Astrocyte of the spinal cord (primary cell): ENCODE measurements at places on chromosomes 13 and 19.
A peak's percentile ranks its signal among the peaks of the same experiment; 100 is the strongest.

GRCh38 chr19:3771000-3771905 is 775 bp downstream of the RAX2 start:
- DNase-seq, result no peak

DNA sequence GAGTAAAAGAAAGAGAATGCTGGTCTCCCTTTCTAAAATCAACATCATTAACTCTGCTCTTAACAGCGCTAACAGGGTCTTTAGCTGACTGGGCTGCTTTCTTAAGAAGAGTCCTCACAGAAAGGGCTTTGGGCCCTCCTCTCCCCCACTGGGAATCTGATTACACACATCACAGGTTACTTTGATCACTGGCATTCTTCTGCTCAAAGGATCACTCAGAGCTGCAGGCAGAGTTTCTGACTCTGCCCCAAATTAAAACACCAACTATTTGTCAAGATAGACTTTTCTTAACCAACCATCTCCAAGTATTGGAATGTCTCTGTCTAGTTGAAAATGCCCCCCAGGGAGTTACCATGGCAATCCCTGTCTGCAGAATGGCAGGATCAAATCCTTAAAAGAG is 31.1 kb upstream of the SIAH3 start:
- no peak for DNase-seq

GRCh38 chr13:32121316-32121715 is 89.7 kb downstream of the FRY start:
- no peak for DNase-seq

- peak; percentile 98 for DNase-seq
Measured at GRCh38 chr19:611481-611868, 21.8 kb downstream of the HCN2 start.

GRCh38 chr13:93847162-93847561 is 620.6 kb downstream of the GPC6 start:
- DNase-seq, result peak; percentile 80

- no peak for DNase-seq
Measured at GRCh38 chr19:35861640-35862160, 5.0 kb downstream of the KIRREL2 start.

- no peak for DNase-seq
Measured at GRCh38 chr19:11767633-11768133, 883 bp downstream of the ZNF441 start.

GRCh38 chr13:76387566-76387965 is 498.6 kb downstream of the KCTD12 start:
- no peak for DNase-seq

DNA sequence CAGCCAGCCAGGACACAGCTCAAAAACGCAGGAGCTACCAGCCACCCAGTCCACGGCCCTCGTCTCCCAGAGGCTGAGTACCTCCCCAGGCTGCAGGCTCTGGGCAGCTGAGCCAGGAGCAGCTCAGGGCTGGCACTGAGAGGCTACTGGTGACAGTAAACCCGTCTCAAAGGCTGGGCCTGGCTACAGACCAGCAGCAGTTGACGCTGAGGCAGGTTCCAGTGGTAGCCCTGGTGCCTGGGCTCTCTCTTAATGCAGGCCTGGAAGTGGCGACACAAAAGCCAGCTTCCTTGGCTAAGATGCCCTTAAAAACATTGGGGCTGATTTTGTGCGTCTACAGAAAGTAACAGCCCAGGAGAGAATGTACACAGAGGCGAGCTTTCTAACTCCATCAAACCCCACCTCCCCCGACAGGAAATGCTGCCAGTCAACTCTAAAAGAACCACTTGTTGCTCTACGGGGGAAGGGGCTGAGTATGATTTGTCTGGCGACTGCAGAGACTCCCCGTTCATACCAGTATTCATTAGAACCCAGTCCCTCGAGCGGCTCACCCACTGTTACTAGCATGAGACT is 126.3 kb downstream of the STK24 start:
- DNase-seq, result peak; percentile 29

- DNase-seq, result peak; percentile 9
Measured at GRCh38 chr13:34308725-34309124, 490.8 kb downstream of the RFC3 start.

DNA sequence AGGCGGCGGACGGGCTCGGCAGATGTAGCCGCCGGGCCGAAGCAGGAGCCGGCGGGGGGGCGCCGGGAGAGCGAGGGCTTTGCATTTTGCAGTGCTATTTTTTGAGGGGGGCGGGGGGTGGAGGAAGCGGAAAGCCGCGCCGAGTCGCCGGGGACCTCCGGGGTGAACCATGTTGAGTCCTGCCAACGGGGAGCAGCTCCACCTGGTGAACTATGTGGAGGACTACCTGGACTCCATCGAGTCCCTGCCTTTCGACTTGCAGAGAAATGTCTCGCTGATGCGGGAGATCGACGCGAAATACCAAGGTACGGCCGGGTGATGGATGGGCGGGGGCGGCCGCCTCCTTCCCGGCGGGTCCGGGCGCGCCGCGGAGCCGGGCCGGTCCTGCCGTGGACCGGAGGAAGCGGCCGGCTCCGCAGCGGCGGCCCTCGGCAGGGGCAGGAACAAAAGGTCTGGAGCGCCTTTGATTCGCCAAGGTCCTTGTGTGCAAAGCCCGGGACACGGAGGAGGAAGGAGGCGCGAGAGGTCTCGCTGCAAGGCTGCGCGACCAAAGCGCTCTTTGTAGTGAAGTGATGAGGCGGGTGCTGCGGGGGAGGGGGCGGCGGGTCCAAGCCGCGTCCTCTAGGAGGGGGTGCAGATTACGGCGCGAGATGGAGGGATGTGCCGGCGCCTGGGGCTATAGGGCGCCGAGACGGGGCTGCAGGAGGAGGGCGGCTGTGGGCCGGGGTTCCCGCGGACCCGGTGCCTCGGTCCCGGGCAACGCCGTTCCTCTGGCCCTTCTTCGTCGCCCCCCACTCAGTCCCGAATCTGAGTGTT is 689 bp downstream of the ING1 start:
- peak; percentile 39 for DNase-seq

DNA sequence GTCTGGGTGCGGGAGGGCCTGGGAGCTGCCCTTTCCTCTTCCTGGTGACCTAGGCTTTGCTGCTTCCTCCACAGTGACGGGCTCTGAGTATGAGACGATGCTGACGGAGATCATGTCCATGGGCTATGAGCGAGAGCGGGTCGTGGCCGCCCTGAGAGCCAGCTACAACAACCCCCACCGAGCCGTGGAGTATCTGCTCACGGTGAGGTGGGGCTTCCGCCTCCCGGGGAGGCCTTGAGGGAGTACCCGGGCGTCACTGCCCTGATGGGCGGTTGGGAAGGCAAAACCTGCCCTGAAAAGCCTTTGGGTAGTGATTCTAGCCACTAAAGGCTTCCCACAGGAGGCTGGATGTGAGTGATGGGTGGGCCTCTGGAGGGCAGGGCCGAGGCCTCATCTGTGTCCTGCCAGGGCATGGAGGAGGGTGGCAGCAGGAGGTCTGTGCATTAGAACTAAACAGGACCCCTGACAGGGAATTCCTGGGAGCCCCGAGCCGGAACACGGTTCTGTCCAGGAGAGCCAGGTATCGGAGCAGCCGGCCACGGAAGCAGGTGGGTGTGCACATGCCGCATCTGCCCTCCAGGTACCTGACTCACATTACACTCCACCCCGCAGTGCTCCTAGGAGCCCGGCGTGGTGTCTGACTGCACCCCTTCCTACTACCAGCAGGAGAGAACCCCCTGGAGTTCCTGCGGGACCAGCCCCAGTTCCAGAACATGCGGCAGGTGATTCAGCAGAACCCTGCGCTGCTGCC is 3.1 kb downstream of the RAD23A start:
- no peak for DNase-seq

DNA sequence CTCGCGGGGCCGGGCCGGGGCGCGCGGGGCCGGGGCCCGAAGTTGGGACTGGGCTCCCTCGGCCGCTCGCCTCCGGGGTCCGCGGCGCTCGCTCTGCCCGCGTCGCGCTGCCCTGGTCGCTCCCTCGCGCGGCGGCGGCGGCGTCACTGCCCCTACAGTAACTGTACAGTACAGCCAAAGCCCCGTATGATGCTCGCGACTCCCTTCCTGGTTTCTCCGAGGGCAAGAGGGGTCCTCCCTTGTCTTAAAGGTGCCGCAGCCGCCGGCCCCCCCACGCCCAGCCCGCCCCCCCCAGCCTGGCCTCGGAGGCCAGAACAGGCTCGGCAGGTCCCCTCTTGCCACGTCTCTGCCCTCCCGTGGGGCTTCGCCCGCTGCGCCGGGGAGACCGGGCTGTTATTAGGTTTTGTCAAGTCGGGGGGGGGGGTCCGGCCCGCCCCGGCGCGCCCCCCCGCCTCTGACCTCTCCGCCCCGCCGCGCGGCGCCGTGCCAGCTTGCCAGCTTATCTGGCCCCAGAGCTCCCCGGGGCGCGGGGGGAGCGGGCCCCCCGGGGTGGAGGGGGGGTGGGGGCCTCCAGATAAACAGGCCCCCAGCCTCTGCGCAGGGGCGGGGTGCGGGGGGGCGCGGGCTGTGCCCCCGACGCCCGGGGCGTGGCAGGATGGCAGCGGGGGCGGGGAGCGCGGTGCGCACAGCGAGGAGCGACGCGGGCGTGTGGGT is at the start of gene ZBTB7A:
TSS of gene ZBTB7A (minus strand) at position 218 of the 714 bp plus-strand sequence. CDS start 11,667 bp downstream, outside the sequence.
- peak; percentile 59 for DNase-seq

- DNase-seq, result peak; percentile 7
Measured at GRCh38 chr13:43879755-43880181, at the start of gene LACC1. TSS of gene LACC1 (plus strand) at chr13:43879904. CDS start at chr13:43880986, 1,082 bp downstream.

DNA sequence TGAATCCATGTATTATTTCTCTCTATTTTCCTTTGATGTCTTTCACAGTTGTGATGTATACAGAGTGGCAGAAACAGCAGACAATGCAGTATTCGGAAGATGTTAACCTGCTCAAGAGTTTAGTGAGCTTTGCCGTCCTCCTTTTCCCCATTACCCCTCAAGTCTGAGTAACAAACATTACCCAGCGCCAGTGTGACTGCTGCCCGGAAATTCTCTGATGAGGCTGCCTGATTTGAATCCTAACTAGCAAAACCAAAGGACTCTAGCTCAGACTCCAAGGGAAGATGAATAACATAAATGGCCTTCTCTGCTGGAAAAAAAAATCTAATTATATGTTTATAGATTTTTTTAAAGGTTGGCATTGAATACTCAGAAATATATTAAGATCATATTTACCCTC is 247.3 kb upstream of the SOX21 start:
- no peak for DNase-seq

DNA sequence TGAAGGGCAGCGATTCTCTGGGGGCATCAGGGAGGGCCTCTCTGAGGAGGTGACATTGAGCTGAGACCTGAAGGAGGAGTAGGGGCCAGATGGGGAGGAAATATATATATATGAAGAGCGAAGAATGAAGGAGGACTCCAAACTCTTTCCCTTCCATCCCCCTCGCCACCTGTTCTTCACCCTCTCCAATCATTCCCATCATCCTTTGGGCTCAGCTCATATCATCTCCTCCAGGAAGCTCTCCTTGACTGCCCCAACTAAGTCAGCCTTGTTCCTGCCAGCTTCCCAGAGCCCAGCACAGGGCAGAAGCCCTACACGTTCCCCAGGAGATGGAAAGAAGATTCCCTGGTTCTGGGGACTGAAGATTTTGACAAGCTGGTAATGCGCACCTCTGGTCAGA is 33.0 kb upstream of the SEMA6B start:
- no peak for DNase-seq

DNA sequence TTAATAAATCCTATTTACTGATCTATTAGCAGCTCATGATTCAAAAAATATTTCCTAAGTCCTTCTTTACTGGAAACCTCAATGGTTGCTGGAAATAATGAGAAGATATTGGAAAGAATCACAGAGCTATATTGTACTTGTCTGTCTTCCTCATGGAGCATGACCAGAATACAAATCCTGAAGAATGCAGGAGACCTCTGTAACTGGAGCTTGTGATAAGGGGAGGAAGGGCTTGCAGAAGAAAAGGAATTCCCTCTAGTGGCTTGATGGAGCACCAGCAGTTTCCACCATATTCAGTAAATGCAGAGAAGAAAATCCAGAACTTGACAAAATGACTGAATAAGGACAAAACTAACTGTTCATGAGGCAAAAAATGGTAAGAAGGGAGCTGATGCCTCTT is 1333.1 kb downstream of the EFNB2 start:
- peak; percentile 61 for DNase-seq

GRCh38 chr19:29245215-29245614 is 32.3 kb upstream of the UQCRFS1 start:
- DNase-seq, result no peak

DNA sequence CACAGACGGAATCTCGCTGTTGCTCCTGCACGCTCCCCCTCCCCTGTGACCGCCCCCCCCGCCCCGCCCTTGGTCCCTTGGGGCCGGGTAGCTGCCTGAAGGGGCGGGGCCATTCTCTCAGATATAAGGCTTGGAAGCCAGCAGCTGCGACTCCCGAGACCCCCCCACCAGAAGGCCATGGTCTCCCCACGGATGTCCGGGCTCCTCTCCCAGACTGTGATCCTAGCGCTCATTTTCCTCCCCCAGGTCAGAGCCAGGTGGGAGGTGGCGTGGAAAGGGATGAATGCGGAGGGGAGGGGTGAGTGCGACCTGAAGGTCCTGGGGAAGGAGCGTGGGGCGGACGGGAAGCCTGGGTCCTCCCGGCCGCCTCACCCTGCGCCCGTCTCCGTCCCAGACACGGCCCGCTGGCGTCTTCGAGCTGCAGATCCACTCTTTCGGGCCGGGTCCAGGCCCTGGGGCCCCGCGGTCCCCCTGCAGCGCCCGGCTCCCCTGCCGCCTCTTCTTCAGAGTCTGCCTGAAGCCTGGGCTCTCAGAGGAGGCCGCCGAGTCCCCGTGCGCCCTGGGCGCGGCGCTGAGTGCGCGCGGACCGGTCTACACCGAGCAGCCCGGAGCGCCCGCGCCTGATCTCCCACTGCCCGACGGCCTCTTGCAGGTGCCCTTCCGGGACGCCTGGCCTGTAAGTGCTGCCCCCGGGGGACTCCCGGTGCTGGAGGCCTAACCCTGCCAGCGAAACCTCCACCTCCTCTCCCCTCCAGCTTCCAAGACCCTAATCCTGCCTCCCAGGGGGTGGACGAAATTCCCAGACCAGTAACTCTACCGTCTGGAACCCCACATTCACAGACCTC is at the start of gene DLL3:
TSS of gene DLL3 (plus strand) at position 150 of the 845 bp plus-strand sequence. CDS start at position 178, 28 bp downstream.
- DNase-seq, result no peak

DNA sequence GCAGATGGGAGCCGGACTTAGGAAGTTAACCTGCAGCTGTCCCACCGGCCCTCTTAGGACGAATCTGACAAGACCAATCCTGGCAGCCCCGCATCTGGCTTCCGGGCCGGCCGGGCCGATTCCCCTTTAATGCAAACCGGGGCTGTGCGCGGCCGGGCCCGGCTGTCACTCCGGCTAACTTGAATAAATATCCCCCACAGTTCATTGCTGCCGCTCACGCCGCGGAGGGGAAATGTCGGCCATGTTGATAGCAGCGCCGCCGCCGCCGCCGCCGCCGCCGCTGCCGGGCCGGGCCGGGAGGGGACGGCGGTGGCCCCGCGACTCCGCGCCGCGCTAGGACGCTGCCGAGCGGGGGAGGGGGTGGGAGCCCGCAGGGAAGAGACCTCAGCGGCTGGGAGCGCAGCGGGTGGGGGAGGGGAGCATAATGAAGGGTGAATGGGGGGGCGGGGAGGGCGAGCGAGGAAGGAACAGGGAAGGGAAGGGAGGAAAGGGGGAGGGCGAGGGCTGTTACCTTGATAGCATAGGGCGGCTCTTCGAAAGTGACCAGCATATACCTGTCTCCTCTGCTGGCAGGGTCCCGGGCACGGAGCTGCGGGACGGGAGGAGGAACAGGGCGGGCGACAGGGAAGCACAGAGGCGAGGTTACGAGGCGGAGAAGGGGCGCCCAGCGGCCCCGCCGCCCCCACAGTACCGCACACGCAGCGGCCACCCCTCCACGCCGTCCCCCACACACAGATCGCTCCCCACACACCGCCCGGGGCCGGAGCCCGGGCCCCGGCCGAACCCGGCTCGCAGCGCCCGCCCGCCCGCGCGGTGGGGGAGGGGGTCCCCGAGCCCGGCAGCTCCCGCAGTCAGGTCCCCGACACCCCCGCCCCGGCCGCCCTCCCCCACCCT is 1.1 kb downstream of the INTS6 start:
- peak; percentile 67 for DNase-seq

GRCh38 chr19:18379803-18380747 is 5.9 kb upstream of the GDF15 start:
- peak; percentile 82 for DNase-seq
